ENCODE measurements at places on chromosomes 16 and 17. TPM values are rescaled to one million over a fixed set of nuclear protein-coding genes. Genes with fewer than 3 reads are reported as not detected.

The ZDHHC1 gene
- 0.77 TPM for total RNA-seq

- no peak for DNase-seq
These were observed 20.1 kb upstream of the HAPSTR1 start for GRCh38 chr16:9071377-9071776.

GRCh38 chr17:66405836-66406677 is 103.6 kb downstream of the PRKCA start:
- DNase-seq = no peak

DNA sequence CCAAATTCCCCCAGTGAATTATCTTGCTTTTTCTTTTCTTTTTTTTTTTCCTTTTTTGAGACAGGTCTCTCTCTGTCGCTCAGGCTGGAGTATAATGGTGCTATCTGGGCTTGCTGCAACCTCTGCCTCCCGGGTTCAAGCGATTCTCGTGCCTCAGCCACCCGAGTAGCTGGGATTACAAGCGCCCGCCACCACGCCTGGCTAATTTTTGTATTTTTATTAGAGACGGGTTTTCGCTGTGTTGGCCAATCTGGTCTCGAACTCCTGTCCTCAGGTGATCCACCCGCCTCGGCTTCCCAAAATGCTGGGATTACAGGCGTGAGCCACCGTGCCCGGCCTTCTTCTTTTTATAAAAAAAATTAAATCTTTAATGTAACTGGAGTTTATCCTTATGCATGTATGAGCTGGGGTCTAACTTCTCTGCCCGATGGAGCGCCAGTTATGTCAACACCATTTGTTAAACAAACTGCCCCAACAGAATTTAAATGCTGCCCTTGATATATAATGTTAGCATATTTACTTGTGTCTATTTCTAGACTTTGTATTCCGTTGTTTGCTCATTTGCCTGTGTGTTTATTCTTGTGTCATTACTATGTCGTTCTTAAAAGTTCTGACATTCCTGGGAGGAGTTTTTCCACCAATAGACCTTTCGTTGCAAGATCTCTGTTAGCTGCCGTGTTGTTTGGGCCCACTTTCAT is 535 bp upstream of the AURKB start:
- DNase-seq = no peak

- DNase-seq = no peak
These were observed 53.1 kb downstream of the CMIP start for GRCh38 chr16:81497690-81498089.

The COG7 gene
- 9.4 TPM for total RNA-seq

- DNase-seq = no peak
These were observed 5.2 kb downstream of the MYO1D start for GRCh38 chr17:32871746-32872145.

The NPIPA3 gene
- total RNA-seq = 1.4 TPM

GRCh38 chr17:35892091-35893035 is 12.2 kb upstream of the CCL5 start:
- no peak for DNase-seq

DNA sequence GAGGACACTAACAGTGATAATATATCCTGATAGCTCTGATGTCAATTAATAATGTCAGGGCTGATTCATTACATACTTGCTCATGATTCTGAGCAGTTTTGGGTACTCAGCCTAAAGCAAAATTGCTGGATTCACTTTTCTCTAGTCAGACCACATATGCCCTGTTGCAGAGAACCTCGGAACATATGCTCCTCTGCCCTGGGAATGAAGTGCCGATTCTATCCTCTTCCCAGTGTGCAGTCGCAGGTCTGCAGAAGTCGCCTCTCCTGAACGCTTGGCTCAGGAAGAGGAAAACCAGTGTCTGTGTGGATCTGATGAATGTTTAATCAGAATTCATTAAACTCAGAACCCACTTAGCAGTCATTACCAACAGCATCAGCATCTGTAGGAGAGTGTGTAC is 34.5 kb downstream of the ABCC12 start:
- no peak for DNase-seq

DNA sequence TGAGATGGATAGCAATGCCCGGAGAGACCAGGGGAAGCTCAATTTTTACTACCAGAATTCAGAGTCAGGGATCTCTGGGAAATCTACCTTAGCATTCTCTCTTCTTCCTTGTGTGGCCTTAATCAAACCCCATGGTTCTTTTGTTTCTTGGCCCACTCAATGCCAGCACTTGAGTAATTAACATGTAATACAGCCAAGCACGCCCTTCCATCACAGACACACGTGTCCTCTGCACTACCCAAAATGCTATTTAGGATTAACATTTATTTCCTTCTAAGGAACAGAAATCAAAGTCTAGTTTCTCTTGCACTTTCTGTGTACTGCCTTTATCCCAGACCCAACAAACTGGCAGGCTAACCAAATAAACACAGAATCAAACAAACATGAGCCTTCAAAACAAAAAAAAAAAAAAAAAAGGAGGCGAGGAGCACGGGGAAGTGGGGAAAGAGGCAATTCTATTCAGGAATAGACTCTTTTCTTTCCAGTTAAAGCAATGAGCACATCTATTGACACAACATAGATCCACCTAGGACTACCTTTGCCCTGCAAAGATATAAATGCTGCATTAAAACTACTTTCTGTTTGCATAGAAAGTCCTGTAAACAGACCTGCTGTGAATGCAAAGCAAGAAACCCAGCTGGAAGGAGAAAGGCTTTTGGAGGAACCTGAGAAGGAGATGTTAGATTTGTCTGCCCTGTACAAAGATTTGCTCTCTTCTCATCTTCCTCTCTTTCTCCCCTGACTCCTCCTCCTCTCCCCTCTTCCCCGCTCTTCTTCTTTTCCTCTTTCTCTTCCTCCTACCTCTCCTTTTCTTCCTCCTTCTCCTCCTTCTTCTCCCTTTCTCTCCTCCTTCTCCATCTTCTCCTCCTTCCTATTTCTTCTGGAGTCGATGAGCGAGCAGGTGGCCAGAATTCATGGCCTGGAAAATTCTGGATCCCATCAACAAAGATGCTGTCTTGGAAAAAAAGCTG is 294.4 kb downstream of the NPIPA8 start:
- DNase-seq = no peak

DNA sequence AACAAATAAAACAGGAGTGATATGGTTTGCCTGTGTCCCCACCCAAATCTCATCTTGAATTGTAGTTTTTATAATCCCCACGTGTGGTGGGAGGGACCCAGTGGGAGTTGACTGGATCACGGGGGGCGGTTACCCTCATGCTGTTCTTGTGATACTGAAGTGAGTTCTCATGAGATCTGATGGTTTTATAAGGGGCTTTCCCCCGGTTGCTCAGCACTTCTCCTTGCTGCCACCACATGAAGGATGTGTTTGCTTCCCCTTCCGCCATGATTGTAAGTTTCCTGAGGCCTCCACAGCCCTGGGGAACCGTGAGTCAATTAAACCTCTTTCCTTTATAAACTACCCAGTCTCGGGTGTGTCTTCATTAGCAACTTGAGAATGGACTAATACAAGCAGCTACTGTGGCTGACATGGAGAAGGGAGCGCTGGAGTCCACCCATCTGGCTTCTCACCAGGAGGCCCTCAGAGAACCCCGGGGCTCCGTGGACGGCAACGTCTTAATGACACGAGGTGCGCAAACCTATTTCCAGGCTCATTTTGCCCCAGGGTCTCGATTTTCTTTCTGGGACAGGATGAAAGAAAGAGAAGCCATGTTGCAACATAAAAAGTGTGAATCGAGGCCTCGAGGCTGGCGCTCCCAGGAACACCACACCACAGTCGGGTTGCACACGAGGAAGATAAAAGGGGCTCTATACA is 129.5 kb downstream of the DYNLRB2 start:
- DNase-seq = no peak

The CDRT15L2 gene
- total RNA-seq = not detected

DNA sequence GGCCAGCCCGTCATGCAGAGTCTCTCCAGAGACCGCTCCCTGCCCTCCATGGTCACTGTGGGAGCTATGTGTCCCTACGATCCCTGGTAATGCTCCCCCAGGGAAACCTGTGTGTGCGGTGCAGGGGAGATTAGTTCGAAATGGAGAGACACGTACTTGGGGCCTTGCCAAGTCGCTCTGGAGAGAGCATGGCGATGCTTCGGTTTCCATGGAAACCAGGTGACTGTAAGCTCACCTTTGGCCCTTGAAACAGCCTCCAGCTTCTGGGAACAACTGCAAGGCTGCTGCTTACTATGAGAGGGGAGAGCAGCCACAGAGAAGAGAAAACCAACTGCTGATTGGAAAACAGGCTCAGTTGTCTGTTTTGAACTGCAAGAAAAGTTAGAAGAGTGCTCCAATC is 879.7 kb upstream of the EEF2KMT start:
- no peak for DNase-seq

The ABCA10 gene
- total RNA-seq = 1.2 TPM

GRCh38 chr17:1649844-1650501 is at the start of gene RILP:
RILP (minus strand) TSS chr17:1649866; CDS start chr17:1649804, 62 bp downstream.
- DNase-seq = no peak

DNA sequence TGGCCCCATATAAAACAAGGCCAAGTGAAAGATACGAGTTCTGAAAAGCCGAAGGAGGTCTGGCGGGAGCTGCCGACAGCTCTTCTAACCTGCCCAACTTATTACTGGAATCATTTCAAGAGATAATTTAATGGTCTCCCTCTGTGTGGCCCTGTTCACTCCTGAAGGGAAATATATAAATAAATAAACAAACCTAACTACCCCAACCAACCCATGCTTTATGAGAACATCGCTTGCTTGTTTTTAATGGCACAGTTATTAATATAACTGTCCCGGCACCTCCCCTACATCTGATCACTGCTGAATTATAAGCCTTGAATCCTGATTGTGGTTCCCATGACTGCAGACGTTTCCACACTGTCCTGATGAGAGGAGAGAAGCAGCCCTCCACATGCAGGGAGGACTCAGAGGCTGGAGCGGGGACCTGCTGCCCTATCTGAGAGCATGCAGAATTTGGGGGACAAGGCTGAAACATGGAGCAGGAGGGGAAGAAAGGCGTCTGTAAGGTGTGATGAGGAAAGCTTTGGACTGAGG is 22.2 kb downstream of the CDK5RAP3 start:
- DNase-seq = no peak

The POLG2 gene
- total RNA-seq = 27.3 TPM

- DNase-seq = no peak
These were observed 19.6 kb downstream of the PFAS start for GRCh38 chr17:8268550-8269298.

The KCNG4 gene
- not detected for total RNA-seq

- no peak for DNase-seq
These were observed 27.9 kb upstream of the C16orf95 start for GRCh38 chr16:87344931-87345631.

DNA sequence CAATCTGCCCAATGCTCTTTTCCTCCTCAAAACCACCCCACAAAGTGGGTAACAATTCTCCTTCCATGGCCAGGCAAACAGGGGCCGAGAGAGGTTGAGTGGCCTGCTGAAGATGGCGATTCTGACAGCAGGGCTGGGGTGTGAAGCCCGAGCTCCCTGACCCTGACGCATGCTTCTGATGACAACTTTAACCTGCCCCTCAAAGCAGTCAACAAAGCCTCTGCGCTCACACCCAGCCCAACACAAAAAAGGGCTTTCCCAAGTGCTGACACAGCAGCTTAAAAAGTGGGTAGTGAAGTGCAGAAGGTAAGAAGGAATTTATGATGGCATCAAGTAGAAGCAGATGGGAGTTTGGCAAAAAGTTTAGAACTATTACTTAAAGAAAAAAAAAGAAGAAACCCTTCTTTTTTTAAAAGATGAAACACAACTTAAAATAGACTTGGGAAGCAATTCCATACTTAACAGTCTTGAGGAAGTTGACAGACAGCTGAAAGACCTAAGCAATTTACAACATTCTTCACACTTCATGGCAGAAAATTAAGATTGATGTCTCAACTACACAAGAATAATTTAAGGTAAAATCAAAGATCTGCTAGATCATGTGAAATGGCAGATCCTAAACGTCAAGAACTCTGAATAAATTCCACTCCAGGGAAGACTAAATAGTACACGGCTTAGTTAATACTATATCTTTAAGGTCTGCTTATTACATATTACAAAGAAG is 133.9 kb downstream of the PARN start:
- no peak for DNase-seq

- no peak for DNase-seq
These were observed 739.5 kb upstream of the EEF2KMT start for GRCh38 chr16:5837007-5837670.

GRCh38 chr17:17947966-17948365 is 24.2 kb downstream of the TOM1L2 start:
- DNase-seq = no peak

DNA sequence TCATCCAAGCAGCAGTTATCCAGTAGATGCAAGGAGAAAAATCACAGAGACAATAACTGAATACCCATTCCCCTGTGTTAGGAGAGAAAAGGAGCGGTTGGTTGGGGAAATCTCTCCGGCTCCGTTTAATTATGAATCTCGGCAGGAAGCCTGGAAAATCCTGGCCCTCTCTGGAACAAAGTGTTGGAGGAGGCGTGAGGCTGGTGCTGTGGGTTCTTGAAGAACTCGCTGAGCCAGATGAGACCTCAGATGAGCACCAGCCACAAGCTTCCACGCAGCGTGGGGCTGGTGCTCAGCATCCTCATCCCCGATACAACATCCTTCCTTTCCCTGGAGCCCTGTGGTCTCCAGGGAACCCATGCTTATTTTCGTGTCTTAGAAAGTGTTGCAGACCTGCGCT is 39.7 kb downstream of the CACNG4 start:
- no peak for DNase-seq

DNA sequence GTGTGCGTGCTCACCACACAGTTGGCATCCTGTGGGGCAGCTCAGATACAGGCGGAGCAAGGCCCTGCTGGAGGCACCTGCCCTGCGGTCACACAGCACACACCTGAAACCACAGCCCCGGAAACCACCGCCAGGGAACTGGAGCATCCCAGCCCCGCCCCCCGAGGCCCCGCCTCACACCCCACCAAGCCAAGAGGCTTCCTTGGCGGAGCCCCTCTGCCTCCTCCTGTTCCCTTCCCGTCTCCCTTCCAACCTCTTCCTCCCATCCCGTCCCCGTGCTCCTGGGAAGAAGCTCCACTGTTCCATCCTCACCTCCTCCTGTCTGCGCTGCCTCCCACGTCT is 205.5 kb downstream of the NTN1 start:
- DNase-seq = no peak

The RPL27 gene
- 1,748 TPM for total RNA-seq

DNA sequence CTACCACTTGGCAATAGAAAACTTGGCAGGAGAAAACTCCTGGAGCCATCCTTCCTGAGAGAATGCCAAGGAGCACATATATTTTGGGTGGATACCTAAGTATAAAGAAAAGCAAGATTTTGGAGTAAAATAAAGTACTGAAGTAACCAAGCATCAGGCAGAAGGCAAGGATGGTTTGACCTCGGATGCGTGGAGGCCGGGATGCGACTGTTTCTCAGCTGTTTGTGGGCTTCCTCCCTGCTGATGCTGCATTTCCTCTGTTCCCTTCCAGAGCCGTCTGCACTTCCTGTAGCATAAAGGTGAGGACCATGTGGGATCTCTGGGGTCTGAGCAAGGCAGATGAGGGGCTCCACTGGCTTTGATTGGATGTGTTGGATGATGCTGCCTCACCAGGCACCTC is 5.5 kb upstream of the TCF25 start:
- DNase-seq = no peak

- DNase-seq = no peak
These were observed 428 bp downstream of the TUFM start for GRCh38 chr16:28845761-28846079.
